Activated CD8-positive, alpha-beta T cell treated with anti-CD3 and anti-CD28 coated beads, Interleukin-2, amount 10 ng/mL, durations not matched to agents 7 days and 5 days (primary cell): ENCODE measurements at places on chromosomes 16 and 17. TPM values are rescaled to one million over a fixed set of nuclear protein-coding genes. Genes with fewer than 3 reads are reported as not detected.

TP53I13 gene
- total RNA-seq = 96.7 TPM

KRT17 gene
- not detected for total RNA-seq

CSH2 gene
- total RNA-seq = not detected

TBX6 gene
- total RNA-seq = 1.3 TPM

NXPH3 gene
- not detected for total RNA-seq

GPR142 gene
- not detected for total RNA-seq

NUDT21 gene
- total RNA-seq = 237 TPM

CD79B gene
- 21.7 TPM for total RNA-seq

RAB26 gene
- total RNA-seq = 0.26 TPM

EFNB3 gene
- total RNA-seq = not detected

KRT33A gene
- total RNA-seq = not detected

LRRC46 gene
- 0.82 TPM for total RNA-seq

SLC47A2 gene
- not detected for total RNA-seq

NAT9 gene
- total RNA-seq = 30.7 TPM

SLC38A8 gene
- total RNA-seq = not detected

CCDC92B gene
- not detected for total RNA-seq

CIBAR2 gene
- total RNA-seq = not detected

CPD gene
- total RNA-seq = 18.6 TPM

XPO6 gene
- total RNA-seq = 206 TPM

PIMREG gene
- 17.1 TPM for total RNA-seq

PERCC1 gene
- not detected for total RNA-seq

STRADA gene
- total RNA-seq = 46.0 TPM

GNG13 gene
- total RNA-seq = not detected

NEUROD2 gene
- not detected for total RNA-seq

PPY gene
- total RNA-seq = not detected

PMP22 gene
- total RNA-seq = not detected

SPN gene
- total RNA-seq = 352 TPM

PITPNM3 gene
- 0.71 TPM for total RNA-seq

TLCD3B gene
- 4.6 TPM for total RNA-seq

NOXO1 gene
- total RNA-seq = not detected

PLD2 gene
- total RNA-seq = 11.6 TPM

NHLRC4 gene
- total RNA-seq = 1.6 TPM

CNGB1 gene
- total RNA-seq = not detected

MBTPS1 gene
- total RNA-seq = 52.7 TPM

GAN gene
- total RNA-seq = 8.5 TPM

TMC7 gene
- not detected for total RNA-seq

DNAI2 gene
- 0.52 TPM for total RNA-seq

HCRT gene
- not detected for total RNA-seq

TCAP gene
- total RNA-seq = 1.3 TPM

DPEP2 gene
- 5.9 TPM for total RNA-seq

PRSS21 gene
- 5.2 TPM for total RNA-seq

SLC12A3 gene
- not detected for total RNA-seq

TMEM88 gene
- 0.87 TPM for total RNA-seq

CES1 gene
- total RNA-seq = not detected
